ENCODE measurements at places on chromosomes 6 and 20.
A peak's percentile ranks its signal among the peaks of the same experiment; 100 is the strongest.

DNA sequence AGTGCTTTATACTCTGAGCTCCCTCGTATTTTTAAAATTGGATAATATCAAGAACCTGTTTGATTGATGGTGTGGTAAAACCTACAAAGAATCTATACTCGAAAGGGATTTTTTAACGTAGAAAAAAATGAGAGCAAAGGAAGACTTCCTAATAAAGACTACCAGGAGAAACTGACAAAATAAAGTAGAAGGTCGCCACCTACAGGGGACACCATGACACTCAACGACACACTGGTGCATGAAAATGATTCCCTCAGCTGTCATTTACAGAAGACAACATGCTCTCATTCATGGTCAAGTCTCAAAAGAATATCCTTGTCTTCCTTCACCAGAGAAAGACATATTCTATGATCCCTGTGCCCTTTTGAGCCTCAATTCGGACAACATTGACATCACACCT is 10.1 kb upstream of the NHSL1 start:
- DNase-seq, result no peak

- no peak for DNase-seq
These were observed 69.3 kb downstream of the OPN5 start for GRCh38 chr6:47851091-47851490.

GRCh38 chr6:41033776-41034175 is 5.2 kb downstream of the UNC5CL start:
- no peak for DNase-seq

GRCh38 chr6:29651413-29652197 is 5.3 kb upstream of the MOG start:
- no peak for DNase-seq

DNA sequence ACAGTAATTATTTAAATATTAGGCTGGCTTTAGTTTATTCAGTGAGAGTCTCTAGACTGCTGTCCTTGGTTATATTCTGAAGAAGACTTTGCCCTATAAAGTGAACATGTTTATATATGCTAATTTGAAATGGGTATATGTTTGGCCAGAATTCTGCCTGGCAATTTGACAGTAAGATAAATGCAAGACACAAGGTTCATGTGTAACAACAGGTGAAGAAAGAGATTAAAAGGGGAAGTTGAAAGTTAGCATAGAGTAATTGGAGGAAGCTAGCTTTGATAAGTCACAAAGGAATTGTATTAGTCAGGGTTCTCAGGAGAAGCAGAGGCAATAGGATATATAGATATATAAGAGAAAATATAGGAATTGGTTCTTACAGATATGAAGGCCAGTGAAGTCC is 191.4 kb downstream of the CENPW start:
- no peak for DNase-seq

GRCh38 chr20:37296371-37296770 is 6.9 kb downstream of the MANBAL start:
- no peak for DNase-seq

GRCh38 chr20:58867211-58867610 is 14.7 kb downstream of the GNAS start:
- DNase-seq, result no peak

- DNase-seq, result no peak
These were observed 125.5 kb downstream of the ANKRD60 start for GRCh38 chr20:58102744-58103516.

DNA sequence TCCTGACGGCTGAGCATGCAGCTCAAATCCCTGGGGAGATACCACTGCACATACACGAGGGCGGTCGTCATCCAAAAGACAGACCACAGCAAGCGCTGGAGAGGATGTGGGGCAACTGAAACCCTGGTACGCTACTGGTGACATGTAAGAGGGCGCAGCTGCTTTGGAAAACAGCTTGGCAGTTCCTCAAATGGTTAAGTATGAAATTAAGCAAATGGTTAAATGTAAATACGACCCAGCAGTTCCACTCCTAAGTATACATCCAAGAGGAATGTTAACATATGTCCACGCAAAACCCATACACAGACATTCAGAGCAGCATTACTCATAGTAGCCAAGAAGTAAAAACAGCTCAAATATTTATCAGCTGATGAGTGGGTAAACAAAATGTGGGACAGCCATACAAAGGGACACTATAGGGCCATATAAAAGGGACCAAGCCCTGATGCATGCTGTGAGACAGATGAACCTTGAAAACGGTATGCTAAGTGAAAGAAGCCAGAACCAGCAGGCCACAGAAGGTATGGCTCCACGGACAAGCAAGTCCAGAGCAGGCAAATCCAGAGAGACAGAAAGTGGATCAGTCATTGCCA is 38.5 kb downstream of the RIPOR3 start:
- DNase-seq, result no peak

GRCh38 chr6:36414481-36414880 is 27.0 kb upstream of the ETV7 start:
- no peak for DNase-seq

GRCh38 chr6:27043244-27043643 is 204.3 kb upstream of the PRSS16 start:
- DNase-seq, result no peak

GRCh38 chr20:57576617-57577550 is 16.0 kb downstream of the PCK1 start:
- no peak for DNase-seq

GRCh38 chr6:92024110-92024509 is 1395.2 kb downstream of the EPHA7 start:
- no peak for DNase-seq

DNA sequence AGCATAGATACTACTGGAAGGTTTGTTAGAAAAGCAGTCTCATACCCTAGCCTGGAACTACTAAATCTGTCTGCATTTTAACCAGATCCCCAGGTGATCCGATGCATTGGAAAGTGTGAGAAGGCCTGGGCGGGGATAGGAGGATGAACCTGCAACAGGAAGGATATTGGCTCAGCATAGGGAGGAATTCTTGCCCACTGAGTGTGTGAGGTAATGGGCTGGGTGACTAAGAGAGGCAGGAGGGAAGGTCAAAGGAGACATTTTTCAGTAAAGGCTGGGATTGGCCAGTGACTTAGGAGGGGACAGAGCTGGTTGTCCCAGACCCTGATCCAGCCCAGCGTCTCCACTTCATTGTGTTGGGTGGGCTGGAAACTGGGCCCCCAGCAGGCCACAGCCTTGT is 191.0 kb upstream of the LRFN2 start:
- no peak for DNase-seq

DNA sequence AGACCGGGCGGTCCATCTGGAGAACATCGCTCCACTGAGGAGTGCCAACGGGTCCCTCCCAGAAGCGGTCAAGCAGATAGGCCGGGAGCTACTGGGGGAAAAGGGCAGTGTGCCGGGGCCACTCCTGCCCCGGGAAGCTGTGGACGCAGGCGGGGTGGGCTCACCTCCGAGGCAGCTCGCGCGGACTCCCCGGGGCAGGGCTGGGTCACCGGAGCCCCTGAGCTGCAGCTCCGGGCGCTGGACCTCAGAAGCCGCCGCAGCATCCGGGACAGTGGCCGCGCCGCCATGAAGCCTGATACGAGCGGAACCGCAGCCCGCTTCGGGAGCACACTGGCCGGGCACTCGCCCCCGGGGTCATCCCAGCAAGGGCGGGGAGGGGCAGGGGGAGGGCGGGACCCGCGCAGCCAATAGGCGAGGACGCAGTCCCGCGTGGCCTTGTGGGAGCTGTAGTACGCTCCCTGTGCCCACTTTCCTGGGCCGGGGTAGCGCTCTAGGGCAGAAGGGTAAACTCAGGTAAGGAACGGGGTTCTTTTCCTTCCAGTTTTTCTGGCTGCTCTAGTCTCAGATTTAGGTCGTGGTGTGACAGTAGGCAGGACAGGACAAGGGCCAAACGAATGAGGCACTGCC is at the start of gene MOCS1:
MOCS1 (minus strand) TSS at position 332 of the 627 bp plus-strand sequence; CDS start at position 287, 45 bp downstream.
- DNase-seq, result peak; percentile 91

GRCh38 chr6:49720372-49720771 is 7.0 kb upstream of the CRISP2 start:
- no peak for DNase-seq

DNA sequence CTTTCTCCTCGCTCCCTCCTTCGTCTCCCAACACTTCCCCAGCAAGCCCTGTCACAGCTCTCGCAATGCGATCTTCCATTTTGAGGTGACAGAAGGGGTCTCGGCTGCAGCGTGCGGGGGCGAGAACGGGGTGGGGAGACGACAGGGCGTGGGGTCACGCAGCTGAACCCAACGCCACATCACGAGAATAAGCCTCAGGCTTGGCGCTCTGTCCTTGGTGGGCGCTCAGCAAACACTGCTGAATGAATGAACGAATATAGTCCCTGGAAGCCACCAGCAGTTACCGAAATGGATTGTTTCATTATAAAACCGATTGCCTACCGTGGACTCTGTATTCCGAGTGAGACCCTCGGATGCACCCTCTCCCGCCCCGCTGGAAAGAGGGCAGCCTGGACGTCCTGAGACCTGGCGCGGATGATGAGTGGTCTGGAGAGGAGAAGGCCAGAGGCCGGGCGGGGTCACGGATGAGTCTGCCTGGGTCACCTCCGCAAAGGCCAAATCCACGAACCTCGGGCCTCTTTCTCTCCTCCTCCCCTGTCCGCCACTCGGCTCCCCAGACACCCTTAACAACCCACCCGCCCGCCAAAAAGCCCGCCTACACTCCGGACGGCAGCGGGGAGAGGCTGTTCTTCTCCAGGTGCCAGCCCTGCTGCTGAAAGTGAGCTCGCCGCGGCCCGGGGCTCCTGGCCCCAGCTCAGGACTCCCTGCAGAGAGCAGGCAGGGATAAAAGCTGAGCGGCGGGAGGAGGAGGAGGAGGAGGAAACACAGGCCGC is 3.7 kb downstream of the NRN1 start:
- no peak for DNase-seq

GRCh38 chr20:21554985-21555384 is 41.1 kb upstream of the NKX2-2 start:
- DNase-seq, result no peak

- no peak for DNase-seq
These were observed 190.3 kb upstream of the CDYL start for GRCh38 chr6:4585682-4586468.

DNA sequence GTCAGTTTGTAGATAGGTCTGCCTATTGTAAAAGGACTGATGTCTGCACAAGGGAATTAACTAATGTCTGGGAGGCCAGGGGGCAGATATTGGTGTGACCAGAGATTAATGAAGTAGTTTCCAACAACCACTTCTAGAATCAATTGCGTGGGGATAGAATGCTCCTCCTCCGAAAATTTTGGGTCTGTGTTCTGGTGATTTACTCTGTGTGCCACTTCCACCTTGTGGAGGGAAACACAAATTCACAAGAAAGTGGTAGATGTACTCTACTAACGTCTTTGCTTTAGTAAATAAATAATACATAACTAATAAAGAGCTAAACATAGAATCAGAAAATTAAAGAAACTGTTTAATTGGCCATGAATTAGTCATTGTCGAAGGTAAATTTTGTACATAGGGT is 25.5 kb downstream of the TMEM14A start:
- DNase-seq, result no peak

DNA sequence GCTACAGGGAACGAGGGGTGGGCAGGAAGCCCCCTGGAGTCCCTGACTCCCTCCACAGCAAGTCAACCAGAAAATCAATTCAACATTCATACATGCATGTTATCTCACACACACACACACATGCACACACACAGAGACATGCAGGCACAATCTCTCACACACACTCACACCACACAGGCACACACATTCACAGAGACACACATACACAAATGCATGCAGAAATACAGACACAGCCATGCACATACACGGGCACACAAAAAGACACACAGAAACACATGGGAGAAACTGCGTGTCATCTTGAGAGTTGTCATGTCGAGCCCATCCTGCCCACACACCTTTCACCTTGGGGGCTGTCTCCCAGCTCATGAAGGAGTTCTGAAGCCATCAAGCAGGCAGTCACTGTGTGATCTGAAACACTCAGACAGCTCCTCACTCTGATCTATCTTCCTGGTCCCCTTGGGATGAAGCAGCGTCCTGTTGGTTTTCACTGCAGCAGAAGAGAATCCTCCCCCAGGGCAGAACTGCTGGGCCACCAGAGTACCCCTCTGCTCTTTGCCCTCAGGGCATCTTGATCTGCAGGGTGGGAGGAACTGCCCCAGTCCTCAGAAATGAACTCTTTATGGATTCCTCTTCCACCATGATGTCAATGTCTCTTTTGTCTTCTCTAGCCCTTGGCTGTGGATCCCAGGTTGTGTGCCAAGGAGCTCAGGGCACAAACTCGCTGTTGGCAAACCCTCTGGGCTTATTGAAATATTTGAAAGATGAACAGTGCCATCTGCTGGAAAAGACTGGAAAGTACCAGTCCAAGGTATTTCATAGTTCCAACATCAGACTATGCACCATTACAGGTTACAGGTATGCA is 8.8 kb downstream of the RAET1L start:
- DNase-seq, result no peak

- no peak for DNase-seq
These were observed 27.9 kb upstream of the SYNCRIP start for GRCh38 chr6:85670573-85670972.

- no peak for DNase-seq
These were observed 2.4 kb downstream of the FAM135A start for GRCh38 chr6:70415660-70416059.

- DNase-seq, result no peak
These were observed 18.2 kb downstream of the FOXF2 start for GRCh38 chr6:1407499-1407990.

DNA sequence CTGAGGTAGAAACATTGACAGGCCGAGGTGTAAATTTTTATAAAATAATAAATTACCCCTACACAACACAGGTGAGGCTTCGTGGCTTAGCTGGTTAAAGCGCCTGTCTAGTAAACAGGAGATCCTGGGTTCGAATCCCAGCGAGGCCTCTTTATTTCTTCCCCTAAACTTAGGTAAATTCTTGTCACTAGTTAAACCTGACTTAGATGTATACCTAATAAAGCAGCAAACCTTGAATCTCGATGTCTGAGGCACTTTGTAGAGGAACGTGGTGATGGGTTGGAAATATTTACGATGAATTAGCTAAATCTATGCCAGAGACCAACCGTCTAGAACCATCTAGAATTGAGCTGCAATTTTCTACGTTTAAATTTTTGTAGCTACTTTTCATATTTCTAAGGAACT is 185.6 kb downstream of the OR2B2 start:
- DNase-seq, result no peak

- DNase-seq, result no peak
These were observed 102.7 kb downstream of the MBOAT1 start for GRCh38 chr6:20109526-20109925.

DNA sequence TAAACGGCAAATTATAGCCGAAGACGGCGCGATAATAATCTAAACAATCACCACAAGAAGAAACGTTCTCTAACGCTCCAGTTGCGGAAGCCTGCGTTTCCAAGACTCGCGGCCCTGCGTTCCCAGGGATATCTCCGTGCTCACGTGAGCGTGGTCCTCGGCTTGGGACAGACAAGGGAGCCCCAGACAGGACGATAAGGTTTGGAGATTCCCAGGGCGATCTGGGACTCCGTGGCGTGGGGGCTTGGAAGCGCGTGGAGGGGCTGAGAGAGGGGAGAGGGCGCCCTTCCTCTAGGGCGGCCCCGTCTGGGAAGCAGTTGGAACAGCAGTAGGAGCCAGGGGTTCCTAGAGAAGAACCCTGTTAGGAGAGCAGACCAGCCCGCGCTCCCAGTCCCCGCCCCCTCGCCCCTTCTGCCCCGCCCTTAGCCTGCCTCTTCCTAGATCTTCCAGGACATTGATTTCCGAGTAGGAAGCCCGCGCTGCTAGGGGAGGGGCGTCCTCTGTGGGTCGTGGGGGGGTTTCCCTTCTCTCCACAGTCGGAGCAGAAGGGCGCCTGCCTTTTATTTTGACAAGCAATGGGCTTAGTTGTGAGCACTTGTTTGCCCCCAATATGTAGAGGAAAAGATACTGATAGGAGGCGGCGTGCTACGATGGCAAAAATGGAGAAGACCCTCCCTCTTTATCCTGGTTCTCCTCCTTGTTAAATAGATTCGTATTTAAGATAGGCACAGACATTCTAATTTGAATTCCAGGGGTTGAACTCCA is 10.6 kb downstream of the NRN1 start:
- DNase-seq, result peak; percentile 85

- DNase-seq, result no peak
These were observed 126.4 kb upstream of the AHI1 start for GRCh38 chr6:135623979-135624378.

Measured in upper lobe of right lung (tissue), 1 donor.